Urinary bladder (tissue), 4 donors: ENCODE measurements at places on chromosomes 7 and 10. TPM values are rescaled to one million over a fixed set of nuclear protein-coding genes. Genes with fewer than 3 reads are reported as not detected.

ATOH7 gene
- 0.06 TPM for polyA plus RNA-seq

GDF10 gene
- 1.8 TPM for polyA plus RNA-seq

PNLIP gene
- 0.11 TPM for polyA plus RNA-seq

CEP55 gene
- polyA plus RNA-seq: 0.48 TPM

CAV2 gene
- 86.5 TPM for polyA plus RNA-seq

DNA sequence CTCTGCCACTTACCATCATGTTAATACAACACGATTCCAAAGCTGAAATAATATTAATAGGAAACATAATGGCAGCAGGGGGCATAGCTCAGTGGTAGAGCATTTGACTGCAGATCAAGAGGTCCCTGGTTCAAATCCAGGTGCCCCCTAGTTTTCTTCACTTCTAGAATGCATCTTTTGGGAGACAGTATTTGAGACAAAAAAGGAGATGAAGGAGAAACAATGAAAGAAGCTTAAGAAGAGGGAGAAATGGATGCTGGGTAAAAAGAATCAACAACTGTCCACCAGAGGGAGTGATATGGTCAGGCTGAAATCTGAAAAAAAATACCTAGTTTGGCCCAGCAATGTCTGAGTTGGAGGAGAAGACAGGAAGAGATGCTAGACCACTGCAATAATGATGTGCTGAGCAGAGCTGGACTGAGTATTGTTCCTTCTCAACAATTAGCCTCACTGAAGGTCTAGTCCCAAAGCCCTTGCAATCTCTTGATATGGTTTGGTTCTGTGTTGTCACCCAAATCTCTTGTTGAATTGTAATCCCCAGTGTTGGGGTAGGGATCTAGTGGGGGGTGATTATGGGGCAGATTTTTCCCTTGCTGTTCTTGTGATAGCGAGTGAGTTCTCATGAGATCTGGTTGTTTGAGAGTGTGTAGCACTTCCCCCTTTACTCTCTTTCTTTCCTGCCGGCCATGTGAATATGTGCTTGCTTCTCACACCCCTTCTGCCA, 48.3 kb downstream of the ZNF783 start:
- DNase-seq: no peak

DNA sequence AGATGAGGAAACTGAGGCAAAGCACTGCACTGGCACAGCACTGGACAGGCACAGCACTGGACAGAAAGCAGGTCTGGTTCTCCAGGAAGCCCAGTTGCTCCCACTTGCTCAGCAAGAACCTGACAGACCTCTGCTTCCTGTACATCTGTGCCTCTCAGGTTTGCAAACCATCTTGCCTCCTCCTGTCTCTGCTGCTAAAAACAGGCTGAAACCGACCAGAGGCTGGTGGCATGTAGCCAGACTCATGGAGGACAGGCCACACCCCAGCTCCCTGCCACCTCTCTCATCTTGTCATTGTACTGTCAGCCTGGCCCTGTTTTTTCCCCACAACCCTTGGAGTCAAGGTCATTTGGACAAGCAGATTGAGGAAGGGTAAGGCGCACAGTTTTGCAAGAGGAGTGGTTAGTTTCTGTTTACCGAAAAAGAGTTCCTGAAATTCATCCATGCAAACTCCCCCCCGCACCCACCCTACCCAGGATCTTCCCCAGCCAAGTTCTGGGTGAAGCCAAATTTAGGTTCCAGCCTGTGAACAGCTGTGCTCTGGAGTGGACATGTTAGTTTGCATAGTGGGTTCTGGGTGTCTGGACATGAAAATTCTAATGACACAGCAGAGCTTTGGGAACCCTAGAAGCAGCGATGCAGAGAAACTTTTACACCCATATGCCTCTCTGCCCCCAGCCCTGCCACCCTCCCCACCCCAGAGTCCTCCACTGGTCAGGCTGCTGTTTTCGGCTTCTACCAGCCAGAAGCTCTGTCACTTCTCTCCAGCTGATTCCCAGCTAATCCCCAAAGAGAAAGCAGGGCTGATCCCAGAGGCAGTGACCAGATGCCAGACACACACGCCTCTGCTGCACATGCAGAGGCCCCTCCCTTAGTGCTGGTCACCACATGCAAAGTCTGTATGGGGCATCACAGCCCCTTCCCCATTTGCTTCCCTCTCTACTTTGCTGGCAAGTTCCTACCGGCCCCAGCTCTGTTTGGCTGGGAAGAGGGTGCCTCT, 8.5 kb upstream of the C10orf105 start:
- no peak for DNase-seq

GRCh38 chr7:26212921-26213718, 11.6 kb downstream of the CBX3 start:
- no peak for DNase-seq
